Thoracic aorta (tissue), 2 donors: ENCODE measurements at places on chromosomes 6 and 20.

DNA sequence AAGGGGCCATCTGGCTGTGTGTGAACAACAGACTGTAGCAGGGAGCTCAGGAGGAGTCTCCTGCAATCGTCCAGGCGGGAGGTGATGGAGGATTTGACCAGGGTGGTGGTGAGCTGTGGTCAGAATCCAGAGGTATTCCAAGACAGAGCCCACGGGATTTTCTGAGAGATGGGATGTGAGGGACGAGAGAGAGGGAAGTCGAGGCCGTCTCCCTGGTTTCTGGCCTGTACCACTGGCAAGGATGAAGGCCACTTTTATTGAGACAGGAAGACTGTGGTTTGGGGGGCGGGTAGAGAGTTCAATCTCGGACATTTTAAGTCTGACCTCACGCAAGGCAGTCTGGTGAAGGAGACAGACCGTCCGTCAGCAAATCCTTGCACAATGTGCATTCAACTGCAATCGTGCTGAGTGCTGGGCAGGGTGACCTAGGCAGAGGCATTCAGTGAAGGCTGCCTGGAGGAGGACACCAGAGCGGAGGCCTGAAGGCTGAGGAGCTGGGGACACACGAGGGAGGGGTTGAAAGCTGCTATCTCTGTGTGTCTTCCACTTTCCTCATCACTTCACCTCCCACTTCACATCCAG lies 53.9 kb downstream of the PREX1 start:
- H3K4me3 ChIP-seq, result no peak overlapping the region
- H3K36me3 ChIP-seq, result no peaks in the 10 kb centered on the region
- H3K27me3 ChIP-seq, result no peaks in the 10 kb centered on the region
- no peak for DNase-seq
- peaks cover 27% of the 10 kb centered on the region for H3K4me1 ChIP-seq

DNA sequence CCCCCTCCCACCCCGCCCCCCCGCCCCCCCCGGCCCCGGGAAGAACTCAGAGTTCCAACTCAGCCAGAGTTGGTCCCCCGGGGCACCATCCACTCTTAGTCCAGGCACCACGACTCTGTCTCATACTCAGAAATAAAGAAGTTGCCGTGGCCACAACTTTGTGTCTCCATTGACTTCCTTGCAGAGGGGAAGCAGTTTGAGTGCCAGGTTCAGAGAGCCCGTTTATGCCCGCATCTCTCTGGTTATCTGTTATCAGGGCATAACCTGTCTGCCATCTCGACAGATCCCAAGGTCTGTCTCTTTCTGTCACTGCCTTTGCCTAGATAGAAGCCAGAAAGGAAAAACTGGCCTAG lies 605 bp downstream of the CDC5L start:
- H3K36me3 ChIP-seq, result peaks cover 8% of the 10 kb centered on the region
- H3K27me3 ChIP-seq, result no peaks in the 10 kb centered on the region
- DNase-seq, result no peak

DNA sequence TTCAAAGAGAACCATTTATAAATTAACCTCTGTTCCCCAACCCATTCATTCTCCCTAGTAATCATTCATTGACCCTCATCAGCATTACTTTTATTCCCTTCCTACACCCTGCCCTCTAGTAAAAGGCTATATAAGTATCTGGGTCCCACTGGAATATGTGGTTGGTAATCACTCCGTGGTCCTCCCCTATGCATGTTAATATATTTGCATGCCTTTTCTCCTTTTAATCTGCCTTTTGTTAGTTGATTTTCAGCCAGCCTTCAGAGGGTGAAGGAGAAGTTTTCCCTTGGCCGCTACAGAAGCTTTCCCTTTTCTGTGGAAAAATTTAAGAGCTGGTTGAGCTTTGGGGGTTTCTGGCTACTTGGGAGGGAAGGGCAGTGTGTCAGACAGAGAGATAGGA lies 585.6 kb downstream of the UTRN start:
- no peaks in the 10 kb centered on the region for H3K27me3 ChIP-seq
- H3K4me3 ChIP-seq, result no peak overlapping the region

DNA sequence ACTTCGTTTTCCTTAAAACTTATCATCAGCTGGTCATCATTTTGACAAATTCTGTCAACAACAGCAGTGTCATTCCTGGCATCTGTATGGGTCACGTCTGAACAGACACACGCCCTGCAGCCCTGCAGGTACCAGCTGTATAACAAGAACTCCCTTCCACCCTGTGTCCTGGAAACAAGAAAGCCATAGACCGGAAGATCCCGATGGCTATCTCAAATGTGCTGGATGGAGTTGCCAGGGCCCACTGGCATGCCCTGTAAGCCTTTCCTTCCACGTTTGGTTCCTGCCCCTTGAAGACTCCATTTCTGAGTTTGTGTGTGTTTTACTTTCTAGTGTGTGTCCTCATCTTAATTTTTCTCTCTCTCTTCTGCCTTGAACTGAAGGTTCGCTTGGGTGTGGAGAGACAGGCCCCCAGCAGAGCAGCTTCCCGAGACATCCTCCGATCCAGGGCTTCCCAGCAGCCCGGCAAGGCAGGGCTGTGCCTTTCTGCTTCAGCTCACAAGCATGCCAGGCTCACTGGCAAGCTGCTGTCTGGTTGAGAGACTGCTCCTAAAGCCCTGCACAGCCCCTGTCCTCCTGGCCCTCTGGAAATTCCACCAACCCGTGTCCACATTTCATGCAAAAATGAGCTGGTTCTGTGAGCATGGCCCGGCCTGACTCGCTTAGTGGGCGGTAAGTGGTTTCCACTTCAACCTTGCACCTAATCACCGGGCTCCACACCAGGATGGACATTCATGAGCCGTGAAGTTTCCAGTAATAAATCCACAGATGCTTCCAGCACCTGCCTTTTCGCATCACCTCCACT lies 8.7 kb downstream of the GFRA4 start:
- H3K4me1 ChIP-seq, result no peaks in the 10 kb centered on the region
- H3K27ac ChIP-seq, result no peak overlapping the region
- no peak overlapping the region for H3K4me3 ChIP-seq
- DNase-seq, result no peak
